Thoracic aorta (tissue), 2 donors: ENCODE measurements at places on chromosomes 11 and 22. TPM values are rescaled to one million over a fixed set of nuclear protein-coding genes. Genes with fewer than 3 reads are reported as not detected.

- DNase-seq, result no peak
Observed at GRCh38 chr11:119797736-119798135, 68.7 kb upstream of the NECTIN1 start.

CD248 gene
- total RNA-seq, result 32.4 TPM

INPP5J gene
- total RNA-seq, result 4.1 TPM

DNA sequence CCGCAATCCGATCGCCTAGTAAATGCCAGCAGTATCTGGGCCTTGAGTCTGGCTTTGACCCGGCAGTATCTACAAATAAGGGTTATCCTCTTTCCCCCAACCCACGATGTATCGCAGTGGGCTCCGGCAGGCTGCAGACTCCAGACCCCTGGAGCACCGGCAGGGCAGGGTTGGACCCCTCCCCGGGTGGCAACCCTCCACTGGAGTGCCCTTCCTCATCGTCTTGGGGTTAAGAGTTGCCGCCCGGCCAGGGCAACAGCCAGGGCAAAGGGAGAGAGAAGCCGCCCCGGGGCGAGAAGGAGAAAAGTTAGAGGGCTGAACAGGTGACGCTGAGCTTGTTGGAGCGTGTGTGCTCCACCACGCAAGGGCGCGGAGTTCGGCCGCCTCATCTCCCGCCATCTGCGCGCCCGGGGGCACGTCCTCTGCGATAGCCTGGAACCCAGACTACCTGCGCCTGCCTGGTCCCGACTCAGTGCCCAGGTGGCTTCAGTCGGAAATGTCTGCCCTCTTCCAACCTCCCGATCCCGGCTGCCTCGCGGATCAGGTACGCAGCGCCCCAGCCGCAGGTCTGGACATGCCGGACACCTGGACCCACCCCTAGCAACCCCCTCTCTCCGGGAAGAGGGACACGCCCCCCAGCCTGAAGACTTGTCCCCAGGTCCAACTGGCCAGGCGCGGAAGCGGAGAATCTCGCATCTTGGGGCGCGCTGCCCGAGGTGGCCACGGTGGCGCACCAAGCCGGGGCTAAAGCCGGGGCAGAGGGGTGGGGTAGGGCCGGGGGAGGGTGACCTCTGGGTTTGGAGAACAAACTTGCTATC is 1.2 kb downstream of the DSCAML1 start:
- no peak for DNase-seq

GRCh38 chr11:971731-972365 is 46.2 kb downstream of the AP2A2 start:
- DNase-seq, result no peak

PYGM gene
- total RNA-seq, result 13.4 TPM

GRCh38 chr11:119320776-119321524 is 4.0 kb upstream of the MCAM start:
- no peak for DNase-seq

PVALB gene
- not detected for total RNA-seq

GRCh38 chr11:117489999-117490679 is 162.5 kb downstream of the CEP164 start:
- DNase-seq, result no peak

- DNase-seq, result no peak
Observed at GRCh38 chr22:22552630-22553029, 6.4 kb downstream of the PRAME start.

DNA sequence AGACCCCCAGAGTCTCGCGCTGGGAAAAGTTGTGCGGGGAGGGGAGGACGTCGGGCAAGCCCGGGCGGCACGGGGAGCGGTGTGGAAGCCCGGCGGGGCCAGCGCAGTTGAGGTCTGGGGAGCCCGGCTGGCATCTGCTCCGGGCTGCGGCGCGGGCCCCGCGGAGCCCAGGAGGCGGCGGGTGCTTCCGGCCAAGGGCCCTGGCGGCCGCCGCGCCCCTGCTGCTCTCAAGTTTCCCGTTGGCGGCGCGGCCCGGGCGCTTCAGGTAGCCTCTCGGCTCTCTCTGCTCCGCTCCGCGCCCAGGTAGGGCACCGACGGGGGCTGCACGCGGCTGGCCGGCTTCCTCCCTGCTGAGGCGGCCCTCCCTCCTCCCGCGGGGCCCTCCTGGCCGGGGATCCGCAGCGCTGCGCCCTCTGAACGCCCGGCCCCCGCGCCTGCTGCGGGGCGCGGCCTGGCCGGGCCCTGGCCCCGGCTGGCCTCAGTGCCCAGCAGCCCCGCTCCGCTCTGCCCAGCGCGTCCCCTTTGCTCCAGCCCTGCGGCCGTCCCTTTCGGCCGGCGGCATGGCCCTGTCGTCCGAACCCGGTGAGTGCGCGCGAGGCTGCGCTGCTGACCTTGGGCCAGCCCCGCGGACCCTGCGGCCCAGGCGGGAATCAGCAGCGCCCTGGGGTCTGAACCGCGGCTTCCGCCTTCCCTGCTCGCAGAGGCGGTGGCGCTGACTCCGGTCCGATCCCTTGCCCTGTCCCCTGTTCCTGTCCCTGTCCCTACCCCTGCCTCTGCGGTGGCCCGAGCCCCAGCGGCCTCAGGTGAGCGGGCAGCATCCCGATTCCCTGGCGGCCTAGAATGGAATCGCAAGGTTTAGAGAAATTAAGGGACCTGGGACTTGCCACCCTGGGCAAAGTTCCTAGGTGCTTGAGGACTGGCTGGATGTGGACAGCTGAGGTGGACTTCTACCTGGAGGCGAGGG is 4.3 kb upstream of the AMPD3 start:
- DNase-seq, result no peak

- no peak for DNase-seq
Observed at GRCh38 chr11:131866535-131867400, 496.4 kb downstream of the NTM start.

DAGLA gene
- 1.2 TPM for total RNA-seq

GRCh38 chr11:62909107-62909894 is 11.9 kb downstream of the CHRM1 start:
- DNase-seq, result no peak

GLYAT gene
- not detected for total RNA-seq

BBOX1 gene
- total RNA-seq, result not detected

GRCh38 chr22:36796552-36797175 is 20.2 kb downstream of the PVALB start:
- DNase-seq, result no peak

- no peak for DNase-seq
Observed at GRCh38 chr11:62961017-62961570, 23.7 kb downstream of the SLC22A6 start.

- DNase-seq, result no peak
Observed at GRCh38 chr11:127632546-127632945, 632.0 kb upstream of the KIRREL3 start.

- no peak for DNase-seq
Observed at GRCh38 chr22:44941207-44941606, 68.6 kb downstream of the PHF21B start.

DNA sequence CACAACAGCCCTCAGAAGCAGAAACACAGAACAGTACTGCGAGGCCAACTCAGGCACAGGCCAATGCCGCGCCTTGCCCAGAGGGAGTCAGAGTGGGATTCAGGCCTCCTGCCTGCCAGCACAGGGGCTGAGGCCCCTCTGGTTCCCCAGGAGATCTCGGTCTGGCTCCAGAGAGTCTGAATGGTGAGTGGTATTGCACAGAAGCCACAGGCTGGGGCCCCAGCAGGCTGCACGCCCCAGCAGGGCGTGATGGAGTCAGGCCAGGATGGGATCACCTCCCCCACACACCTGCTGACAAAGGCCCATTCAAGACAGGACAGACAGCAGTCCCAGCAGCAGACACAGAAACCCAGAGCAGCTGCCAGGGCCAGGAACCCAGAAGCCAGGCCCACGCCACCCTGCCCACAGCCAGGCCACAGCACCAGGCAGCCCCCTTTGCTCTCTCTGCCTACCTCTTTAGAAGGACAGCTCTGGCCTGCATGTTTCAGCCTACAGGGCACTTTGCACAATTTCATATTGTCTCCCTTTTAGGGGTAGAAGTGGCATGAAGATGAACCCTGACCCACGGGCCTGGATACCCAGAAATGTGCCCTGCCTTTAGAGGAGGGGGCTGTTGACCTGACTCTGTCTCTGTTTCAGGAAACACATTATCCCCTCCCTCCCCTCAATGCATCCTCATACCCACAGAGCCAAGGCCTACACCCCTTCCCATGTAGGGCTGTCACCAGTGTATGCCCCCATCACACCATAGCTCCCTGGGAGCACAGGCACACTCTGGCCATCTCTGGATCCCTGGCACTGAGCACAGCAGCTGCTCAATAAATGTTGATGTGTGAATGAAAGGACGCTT is 6.1 kb downstream of the FXYD6 start:
- no peak for DNase-seq

DNA sequence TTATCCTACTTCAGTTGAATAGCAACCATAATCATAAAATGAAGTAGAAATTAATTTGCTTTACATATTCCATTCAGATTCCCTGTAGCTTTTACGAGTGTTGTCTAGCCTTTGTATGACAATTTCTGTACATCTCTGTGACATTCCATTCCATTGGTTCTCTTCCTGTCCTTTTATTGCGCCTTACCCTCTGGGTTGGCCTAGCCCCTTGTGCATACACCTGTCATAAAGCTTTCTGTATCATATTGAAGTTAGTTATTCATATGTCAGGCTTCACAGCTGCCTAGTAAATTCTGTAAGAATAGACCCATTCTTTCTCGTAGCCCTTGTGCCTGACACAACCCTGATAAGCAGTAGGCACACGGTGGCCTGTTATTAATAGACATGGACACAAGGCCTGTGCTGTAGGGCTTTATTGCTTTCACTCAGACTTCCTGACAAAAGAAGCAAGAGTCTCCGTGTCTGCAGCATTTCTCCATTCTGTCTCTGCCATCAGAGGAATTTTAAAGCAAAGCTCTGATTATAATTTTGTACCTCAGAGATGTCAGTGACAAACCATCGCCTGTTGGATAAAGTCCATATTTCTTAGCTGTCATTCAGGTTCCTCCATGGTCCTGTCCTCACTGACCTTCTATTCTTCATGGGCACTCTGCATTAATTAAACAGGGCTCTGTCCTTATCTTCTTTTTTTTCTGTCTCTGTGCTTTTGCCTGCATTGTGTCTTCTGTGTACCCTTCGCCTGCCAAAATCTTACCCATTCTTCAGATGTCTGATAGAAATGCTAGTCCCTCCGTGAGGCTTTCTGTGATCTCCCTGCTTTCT is 49.4 kb downstream of the BID start:
- no peak for DNase-seq
